ENCODE measurements at places on chromosomes 11 and 22.

DNA sequence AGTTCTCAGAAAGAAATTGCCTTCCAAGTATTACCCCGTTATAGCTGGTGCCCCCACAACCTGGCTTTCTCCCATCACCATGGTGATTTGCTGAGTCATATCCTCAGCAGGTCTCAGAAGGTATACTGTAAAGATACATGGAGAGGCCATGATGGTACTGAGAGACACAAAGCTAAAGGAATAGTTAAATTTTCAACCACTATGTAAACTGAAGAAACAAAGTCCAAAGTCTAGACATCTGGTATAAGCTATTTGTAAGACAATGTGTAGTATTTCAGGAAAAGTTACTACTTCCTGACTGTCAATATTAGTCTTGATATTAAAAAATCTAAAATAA lies 377.1 kb downstream of the DCDC1 start:
- no peak for DNase-seq

GRCh38 chr11:61278001-61278470 lies 17.1 kb downstream of the VWCE start:
- no peak for DNase-seq

DNA sequence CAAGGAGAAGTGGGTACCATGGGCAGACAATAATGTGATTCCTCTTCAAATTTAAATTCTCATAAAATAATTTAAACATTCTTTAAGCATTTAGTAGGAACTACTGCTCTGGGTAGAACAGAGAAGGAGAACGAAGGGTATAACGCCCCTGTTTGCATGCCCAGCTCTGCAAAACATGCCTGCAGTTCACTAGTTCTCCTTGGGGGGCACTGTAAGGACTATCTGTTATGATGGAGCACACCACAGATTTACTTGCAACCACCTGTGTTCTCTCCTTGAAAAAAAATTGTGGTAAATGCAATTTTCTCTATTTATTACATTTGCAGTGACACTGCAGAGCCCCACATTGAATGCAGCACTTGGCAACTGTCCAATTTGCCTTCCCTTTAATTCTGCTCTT lies 100.3 kb downstream of the GUCY1A2 start:
- DNase-seq: peak; percentile 11

DNA sequence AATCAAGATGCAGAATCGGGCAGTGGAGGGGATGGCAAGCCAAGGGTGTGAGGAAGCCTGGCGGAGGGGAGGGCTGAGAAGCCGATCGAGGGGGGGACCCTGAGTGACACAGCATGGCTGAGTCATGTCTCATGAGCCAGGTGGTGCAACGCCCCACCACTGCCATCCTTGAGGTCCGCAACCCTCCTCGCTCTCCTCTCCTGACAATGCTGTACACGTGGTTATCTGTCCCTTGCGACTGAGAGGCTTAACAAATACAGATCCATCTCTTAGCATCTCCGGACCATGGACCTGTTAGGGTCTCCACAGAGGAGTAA lies 14.2 kb downstream of the SLC22A12 start:
- DNase-seq: peak; percentile 55

GRCh38 chr11:86495351-86495750 lies 120.7 kb downstream of the CCDC81 start:
- DNase-seq: no peak

DNA sequence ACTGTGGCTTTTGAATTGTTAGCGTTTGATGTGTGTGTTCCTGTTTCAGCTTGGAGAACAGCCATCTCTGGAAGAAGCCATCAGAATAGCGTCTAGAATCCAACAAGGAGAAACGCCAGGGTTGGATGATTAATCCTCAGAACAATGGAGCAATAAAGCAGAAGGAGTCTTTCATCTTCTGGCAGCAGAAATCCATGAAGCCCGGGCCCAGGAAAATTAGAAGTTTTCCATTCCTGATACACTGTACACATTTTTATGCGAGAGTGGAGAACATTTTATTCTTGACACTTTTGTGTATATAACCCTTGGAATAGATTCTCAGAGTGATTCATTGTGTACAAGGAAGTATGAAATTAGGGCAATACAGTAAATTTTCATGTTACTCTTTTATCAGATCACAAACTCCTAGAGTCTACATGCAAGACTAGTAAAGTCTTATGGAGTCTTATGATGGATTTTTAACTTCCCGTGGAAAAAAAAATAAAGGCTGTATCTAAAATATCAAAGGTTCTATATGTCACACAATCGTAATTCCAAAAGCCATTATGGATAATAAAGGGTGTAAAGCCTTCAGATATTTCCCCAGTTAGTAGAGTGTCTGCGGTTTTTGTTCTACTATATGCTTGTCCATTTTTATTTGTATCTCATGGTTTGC lies 45.9 kb upstream of the WEE1 start:
- no peak for DNase-seq

- no peak for DNase-seq
These were observed 145.0 kb upstream of the THY1 start for GRCh38 chr11:119567688-119568582.

- no peak for DNase-seq
These were observed 77.0 kb upstream of the NCAM1 start for GRCh38 chr11:112884012-112884767.

GRCh38 chr11:9905501-9905951 lies 241.6 kb downstream of the SWAP70 start:
- no peak for DNase-seq

DNA sequence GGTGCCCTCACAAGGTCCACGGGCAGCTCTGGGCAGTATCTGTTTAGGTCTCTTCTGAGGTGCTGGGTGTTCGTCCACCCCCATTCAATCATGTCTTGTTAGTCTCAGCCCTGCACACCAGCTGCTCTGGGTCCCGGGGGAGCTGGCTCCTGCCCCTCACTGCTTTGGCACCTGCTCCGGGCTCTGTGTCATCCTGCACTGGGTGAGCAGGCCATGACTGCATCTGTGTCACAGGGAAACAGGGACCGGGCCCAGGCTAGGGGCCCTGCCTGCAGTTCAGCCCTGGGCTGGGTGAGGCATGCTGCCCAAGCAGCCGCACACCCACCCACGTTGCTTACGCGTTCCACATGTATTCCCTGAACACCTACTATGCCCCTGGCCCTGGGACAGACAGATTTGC lies 43.9 kb downstream of the ELFN2 start:
- no peak for DNase-seq

DNA sequence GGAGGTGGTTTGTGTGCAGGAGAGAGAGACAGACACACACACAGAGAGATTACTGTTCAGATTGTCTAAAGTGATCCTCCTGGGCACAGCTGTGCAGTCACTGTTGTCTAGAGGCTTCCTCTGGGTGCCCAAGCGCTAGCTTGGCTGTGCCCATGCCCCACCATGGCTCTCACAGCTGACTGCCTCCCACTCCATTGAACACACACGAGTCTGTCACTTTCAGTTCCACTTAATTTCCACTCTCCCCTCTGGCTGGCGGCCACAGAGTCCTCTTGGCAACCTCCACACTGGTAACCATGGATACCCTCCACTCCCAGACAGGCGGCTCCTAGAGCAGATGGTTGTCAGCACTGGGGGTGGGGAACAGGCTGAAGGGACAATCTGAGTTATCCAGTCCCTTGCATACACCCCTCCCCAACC lies 29.1 kb downstream of the MAP6 start:
- no peak for DNase-seq

GRCh38 chr11:69269926-69270697 lies 23.8 kb upstream of the MYEOV start:
- no peak for DNase-seq

DNA sequence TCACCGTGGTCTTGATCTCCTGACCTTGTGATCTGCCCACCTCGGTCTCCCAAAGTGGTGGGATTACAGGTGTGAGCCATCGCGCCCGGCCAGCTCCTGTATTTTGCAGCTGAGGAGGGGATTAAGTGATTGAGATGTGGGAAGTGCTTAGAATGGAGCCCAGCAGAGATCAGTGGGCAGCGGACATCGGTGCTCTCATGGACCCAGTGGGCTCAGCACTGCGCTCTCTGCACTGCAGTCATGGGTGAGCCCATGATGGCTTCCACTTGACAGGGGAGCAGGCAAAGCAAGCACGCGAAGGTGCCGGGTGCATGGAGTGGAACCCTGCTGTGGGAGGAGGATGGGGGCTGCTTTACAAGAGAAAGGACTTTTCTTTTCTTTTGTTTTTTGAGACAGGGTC lies 9.1 kb upstream of the CCDC88B start:
- no peak for DNase-seq

DNA sequence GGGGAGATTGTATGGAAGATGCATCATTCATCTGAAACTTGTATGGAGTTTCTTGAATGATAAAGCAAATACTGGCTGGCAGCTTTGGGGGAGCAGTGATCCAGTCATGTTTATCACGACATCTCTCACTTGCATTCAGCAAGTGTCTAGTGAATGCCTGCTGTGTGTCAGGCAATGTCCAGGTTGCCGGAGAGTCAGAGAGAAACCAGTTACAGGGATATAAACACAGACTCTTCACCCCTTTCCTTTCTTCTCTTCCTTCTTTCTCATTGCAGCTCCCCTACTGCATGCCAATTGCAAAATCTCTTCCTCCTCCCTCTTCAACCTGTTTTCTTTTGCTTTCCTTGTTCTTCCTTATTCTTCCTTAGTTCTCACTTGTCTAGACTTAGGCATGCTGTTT lies 206.6 kb upstream of the SEZ6L start:
- DNase-seq: no peak

DNA sequence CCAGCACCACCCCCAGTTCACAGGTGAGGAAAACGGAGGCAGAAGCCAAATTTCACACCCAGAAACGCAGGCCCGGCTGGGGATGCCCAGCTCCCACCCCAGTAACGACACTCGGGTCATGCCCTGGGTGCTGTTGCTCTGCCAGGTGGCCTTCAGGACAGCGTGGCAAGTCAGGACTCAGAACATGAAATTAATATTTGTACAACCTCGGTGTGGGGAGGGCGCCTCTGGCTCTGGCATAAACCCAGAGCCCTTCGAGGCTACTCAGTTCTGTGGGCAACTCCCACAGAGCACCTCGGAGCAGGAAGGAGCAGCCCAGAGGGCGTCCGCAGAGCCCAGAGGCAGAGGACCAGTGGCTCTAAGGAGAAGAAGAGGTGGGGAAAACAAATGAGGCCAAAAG lies 71.6 kb downstream of the CELSR1 start:
- no peak for DNase-seq

DNA sequence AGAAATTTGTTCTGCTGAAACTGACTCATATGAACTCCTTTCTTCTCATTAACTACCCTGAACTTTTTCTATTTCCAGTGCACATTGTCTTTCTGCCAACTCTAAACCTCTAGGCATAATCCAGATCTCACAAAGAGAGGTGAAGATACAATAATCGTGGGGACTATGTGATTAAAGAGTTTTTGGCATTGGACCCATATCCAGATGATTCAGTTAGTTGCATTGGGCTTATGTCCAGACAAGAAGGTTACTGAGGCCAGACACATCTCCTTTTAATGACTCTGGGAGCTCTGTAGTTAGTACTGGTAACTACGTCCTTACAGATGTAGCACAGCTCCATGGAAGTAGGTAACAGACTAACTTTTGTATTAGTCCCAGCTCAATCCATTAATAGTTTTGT lies 273.0 kb downstream of the CASP12 start:
- no peak for DNase-seq

DNA sequence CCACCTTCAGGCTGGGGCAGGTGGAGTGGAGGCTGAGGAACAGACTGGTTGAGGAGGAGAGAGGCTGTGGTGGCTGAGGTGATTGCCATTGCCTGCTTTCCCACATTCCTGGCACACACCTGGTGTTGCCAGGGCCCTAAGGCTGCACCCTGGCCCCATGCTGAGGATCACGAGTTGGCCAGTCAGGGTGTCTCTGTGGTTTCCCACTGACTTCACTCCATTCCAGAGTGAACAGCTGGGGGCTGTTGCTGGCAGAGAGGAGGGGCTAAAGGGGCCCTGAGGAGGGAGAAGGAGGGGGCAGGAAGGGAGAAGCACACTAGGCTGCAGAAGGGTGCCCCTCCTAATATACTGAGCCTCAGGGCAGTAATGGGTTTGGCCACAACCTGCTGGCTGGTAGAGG lies 1.8 kb downstream of the TMEM86A start:
- DNase-seq: no peak

GRCh38 chr11:124193221-124194010 lies 10.3 kb downstream of the OR10D3 start:
- no peak for DNase-seq

- DNase-seq: no peak
These were observed 225.7 kb downstream of the CTTN start for GRCh38 chr11:70623906-70624597.

GRCh38 chr11:69219991-69220390 lies 64.3 kb downstream of the SMIM38 start:
- no peak for DNase-seq

- DNase-seq: no peak
These were observed 27.8 kb downstream of the PHLDB1 start for GRCh38 chr11:118635237-118635591.

DNA sequence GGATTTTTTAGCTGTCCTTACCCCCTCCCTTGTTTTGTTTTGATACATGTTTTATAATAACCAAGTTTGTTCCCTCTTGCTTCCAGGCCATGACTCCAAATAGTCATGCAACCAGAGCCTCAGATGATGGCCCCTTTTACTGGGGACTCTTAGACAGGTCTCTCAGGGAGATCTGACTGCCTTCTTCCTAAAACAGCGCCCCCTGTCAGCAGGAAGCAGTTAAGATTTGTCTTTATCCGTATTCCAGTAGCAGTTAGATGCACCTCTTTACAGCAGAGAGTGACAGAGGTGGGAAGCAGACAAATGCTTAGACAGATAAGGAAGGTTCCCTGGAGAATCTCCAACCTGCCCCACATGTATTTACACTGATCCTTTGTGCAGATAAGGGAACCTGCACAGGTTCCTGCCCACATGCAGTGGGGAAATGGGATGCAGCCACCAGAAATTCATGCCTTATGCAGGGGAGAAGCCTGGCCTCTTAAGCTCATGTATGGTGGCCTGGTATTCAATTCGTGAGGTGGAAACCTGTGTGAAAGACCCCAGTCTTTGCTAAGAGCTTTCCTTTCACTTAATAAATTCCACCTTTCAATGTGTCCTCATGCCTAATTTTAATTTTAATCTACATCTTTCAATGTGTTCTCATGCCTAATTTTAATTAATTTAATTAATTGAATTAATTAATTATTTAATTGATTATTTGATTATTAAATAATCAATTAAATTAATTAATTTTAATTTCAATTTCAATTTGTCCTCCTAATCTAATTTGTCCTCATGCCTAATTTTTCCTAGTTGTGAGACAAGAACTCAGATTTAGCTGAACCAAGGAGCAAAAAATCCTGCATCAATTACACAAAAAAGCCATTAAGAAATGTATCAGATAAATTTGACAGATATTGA lies 11.5 kb upstream of the GLYAT start:
- peak; percentile 16 for DNase-seq

DNA sequence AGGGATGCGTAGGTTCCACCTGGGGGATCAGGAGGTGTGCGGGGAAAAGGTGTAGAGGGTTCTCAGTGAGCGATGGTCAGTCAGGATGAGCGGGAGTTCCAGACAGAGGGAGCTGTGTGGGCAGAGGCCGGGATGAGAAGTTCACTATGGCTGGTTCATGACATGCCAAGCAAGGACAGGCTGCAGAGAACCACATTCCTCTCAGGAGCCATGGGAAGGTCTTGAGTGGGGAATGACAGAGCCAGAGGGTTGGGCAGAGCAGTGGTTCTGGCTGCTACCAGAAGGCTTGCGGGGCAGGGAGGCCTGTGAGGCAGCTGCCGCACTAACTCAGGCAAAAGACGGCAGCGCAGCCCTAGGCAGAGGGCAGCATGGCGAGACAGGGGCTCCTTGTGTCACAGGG lies 66.1 kb downstream of the SCUBE1 start:
- no peak for DNase-seq

GRCh38 chr11:103939694-103940093 lies 96.7 kb upstream of the DDI1 start:
- DNase-seq: no peak
